ENCODE measurements at places on chromosomes 2 and 18. TPM values are rescaled to one million over a fixed set of nuclear protein-coding genes. Genes with fewer than 3 reads are reported as not detected.
A peak's percentile ranks its signal among the peaks of the same experiment; 100 is the strongest.

Gene OTX1
- total RNA-seq: 0.15 TPM

- peaks cover 29% of the 10 kb centered on the region for H3K4me1 ChIP-seq
- peaks cover 4% of the 10 kb centered on the region for H3K27me3 ChIP-seq
- no peak for DNase-seq
These were observed 9.9 kb downstream of the DNAJC27 start for GRCh38 chr2:24961903-24962302.

GRCh38 chr2:157439824-157440186, 4.1 kb downstream of the CYTIP start:
- H3K27me3 ChIP-seq: no peaks in the 10 kb centered on the region
- no peak overlapping the region for H3K4me3 ChIP-seq
- no peaks in the 10 kb centered on the region for H3K4me1 ChIP-seq
- H3K36me3 ChIP-seq: no peaks in the 10 kb centered on the region
- no peak for DNase-seq

DNA sequence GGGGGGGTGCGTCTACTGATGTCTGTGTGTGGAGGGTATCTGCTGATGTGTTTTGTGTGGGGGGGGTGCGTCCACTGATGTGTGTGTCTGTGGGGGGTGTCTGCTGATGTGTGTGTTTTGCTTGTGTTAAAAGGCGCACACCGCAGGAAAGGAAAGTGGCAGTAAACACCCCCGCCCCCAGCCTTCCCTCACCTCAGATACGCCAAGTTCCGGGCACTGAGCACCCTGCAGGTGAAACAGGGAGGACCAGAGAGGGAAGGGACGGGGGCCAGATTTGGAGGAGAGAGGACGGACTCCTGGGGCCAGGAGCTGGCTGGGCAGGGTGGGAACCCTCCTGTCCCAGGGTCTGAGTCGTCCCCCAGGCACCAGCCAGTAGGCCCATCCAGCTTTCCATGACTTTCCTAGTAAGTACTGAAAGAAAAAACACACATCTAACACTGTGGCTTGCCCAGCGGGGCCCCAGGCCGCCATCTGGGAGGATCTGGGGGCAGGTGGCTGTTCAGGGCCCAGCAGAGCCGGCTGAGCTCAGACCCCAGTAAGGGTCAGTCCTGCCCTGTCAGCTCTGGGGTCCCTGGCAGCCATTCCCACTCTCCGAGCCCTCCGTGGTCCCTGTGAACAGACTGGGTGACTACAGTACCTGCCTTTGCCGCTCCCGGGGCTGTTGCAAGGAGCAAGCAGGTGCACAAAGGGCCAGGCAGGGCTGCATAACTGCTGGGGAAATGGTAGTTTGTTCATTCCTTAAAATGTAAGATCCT, 126.9 kb downstream of the NFATC1 start:
- H3K4me1 ChIP-seq: no peaks in the 10 kb centered on the region
- H3K27me3 ChIP-seq: peaks cover 3% of the 10 kb centered on the region
- no peak overlapping the region for H3K27ac ChIP-seq
- H3K4me3 ChIP-seq: no peak overlapping the region
- no peaks in the 10 kb centered on the region for H3K36me3 ChIP-seq

DNA sequence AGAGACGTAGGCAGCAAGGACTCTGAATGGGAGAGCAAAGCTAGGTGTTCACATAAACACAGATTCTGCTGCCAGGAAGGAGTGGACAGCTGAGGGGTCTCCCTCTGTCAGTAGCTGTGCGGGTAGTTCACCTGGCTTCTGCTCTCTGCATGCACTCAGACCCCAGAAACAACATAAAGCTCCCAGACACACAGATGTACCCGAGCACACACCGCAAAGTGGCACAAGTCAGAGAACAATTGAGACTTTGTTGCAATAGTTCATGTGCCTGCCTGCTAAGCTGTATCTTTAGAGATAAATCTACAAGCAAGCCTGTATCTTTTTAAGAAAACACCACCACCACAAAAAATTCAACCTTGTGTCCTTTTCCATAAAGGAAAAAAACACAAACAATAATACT, 420.0 kb upstream of the ST6GAL2 start:
- no peak overlapping the region for H3K4me3 ChIP-seq
- H3K27me3 ChIP-seq: peaks cover 1% of the 10 kb centered on the region
- H3K27ac ChIP-seq: no peak overlapping the region
- no peak for DNase-seq
- peaks cover 4% of the 10 kb centered on the region for H3K36me3 ChIP-seq

Gene HAAO
- not detected for total RNA-seq

GRCh38 chr18:74836296-74837139, 238.8 kb downstream of the ZNF407 start:
- no peak overlapping the region for H3K4me3 ChIP-seq
- no peaks in the 10 kb centered on the region for H3K27me3 ChIP-seq
- no peak overlapping the region for H3K27ac ChIP-seq
- H3K36me3 ChIP-seq: no peaks in the 10 kb centered on the region
- no peak for DNase-seq

DNA sequence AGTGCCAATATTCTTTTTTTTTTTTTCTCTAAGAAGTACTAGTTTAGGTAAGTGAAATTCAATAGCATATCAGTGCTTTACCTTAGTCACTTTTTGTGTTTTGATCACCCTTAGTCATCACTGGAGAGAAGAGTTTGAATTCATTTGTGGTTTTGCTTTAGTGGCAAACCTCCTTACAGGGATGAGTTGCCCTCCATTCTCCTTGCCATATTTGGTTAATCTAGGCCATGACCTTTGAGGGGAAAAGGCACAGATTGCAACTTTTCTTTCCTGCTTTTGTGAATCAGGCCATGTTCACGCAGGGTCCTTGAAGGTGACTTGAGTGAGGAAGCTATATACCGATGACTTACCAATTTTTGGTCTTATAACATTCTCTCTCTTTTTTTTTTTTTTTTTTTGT, 34.4 kb downstream of the PLEKHA3 start:
- H3K36me3 ChIP-seq: no peaks in the 10 kb centered on the region
- DNase-seq: no peak
- H3K4me1 ChIP-seq: no peaks in the 10 kb centered on the region
- no peak overlapping the region for H3K27ac ChIP-seq
- no peak overlapping the region for H3K4me3 ChIP-seq

Gene ATP6V1B1
- total RNA-seq: not detected

DNA sequence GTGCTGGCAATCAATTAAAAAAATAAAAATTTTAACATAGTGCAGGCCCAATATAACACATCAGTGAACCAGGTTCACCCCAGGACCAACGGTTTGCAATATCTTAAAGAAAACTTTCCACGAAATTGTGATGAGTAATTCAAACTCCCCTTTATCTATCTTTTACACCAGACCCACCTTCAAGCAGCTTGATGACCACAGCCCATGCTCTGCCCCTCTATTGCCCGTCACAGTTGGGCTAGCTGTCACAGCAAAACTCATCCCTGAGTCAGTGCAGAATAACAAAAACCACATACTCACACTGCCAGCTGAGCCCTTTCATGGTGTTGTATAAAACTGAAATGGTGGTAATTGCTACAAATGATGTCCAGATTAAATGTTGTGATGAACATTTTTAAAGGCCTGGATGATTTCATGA, 112.5 kb upstream of the CREB1 start:
- H3K4me3 ChIP-seq: no peak overlapping the region
- no peak overlapping the region for H3K27ac ChIP-seq
- H3K36me3 ChIP-seq: no peaks in the 10 kb centered on the region
- DNase-seq: no peak

- no peak overlapping the region for H3K27ac ChIP-seq
These were observed 91.4 kb downstream of the GALNT1 start for GRCh38 chr18:35672897-35673296.

- H3K4me3 ChIP-seq: no peak overlapping the region
- peak; percentile 37 for DNase-seq
- H3K27ac ChIP-seq: no peak overlapping the region
- H3K27me3 ChIP-seq: peaks cover 2% of the 10 kb centered on the region
- H3K4me1 ChIP-seq: peaks cover 21% of the 10 kb centered on the region
- H3K36me3 ChIP-seq: no peaks in the 10 kb centered on the region
These were observed 234.0 kb downstream of the ZNF516 start for GRCh38 chr18:76260941-76261472.

- H3K27ac ChIP-seq: peak overlapping the region; percentile 53
- no peak overlapping the region for H3K4me3 ChIP-seq
- peaks cover 5% of the 10 kb centered on the region for H3K27me3 ChIP-seq
- H3K36me3 ChIP-seq: no peaks in the 10 kb centered on the region
- peaks cover 30% of the 10 kb centered on the region for H3K4me1 ChIP-seq
- DNase-seq: no peak
These were observed 461.7 kb downstream of the STK39 start for GRCh38 chr2:167785606-167786216.

Gene ERICH2
- total RNA-seq: 2.1 TPM

DNA sequence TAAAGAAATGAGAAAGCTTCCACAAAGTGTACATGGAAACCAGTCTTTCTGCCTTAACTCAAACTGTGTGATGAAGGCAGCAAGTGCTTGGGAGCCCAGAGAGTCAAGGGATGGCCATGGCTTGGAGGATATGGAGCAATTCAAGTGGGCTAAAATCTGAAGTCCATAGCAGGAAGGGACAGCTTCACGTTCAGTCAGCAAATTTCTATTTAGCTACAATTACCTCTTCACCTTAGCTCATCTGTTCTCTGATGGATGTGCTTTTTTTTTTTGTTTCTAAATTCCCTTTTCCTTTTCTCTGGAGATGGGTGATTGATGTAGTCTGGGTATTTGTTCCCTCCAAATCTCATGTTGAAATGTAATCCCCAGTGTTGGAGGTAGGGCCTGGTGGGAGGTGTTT, 4.9 kb upstream of the IL1A start:
- peaks cover 2% of the 10 kb centered on the region for H3K27me3 ChIP-seq
- no peak overlapping the region for H3K27ac ChIP-seq
- H3K36me3 ChIP-seq: no peaks in the 10 kb centered on the region
- H3K4me1 ChIP-seq: no peaks in the 10 kb centered on the region
- H3K4me3 ChIP-seq: no peak overlapping the region

Gene TMEM237
- 68.8 TPM for total RNA-seq

Gene ANO7
- 2.6 TPM for total RNA-seq

Gene GAL3ST2
- 0.42 TPM for total RNA-seq

Gene RAB6C
- total RNA-seq: 0.25 TPM

DNA sequence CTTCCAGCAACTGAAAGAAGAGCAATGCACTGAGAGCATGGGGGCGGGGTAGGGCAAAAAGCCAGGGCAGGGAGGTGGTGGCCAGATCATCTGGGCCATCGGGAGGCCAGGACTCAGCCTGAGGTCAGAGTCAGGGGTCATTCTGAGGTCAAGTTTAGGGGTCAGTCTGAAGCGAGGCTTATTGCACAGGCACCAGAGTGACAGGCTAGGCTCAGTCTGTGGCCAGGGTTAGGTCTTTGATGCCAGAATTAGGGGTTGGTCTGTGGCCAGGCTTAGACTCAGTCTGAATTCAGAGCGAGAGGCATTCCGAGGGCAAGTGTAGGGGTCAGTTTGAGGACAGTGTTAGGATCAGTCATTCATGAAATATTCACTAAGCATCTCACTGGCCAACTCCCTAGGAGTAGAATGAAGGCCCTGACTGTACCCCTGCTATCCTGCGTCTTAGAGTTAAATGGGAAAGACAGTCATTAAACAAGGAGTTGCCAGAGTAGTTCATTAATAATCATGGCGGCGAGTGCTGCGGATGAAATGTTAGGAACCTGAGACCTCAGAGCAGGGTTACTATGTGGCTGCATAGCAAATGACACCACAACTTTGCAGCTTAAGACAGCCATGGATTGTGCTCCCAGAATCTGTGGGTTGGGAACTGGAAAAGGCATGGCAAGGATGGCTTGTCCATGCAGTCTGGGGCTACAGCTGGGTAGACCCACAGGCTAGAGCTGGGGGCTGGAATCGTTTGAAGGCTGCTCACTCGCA, 198.7 kb downstream of the CYP26B1 start:
- H3K27me3 ChIP-seq: peaks cover 12% of the 10 kb centered on the region
- no peak overlapping the region for H3K4me3 ChIP-seq
- DNase-seq: no peak
- no peak overlapping the region for H3K27ac ChIP-seq
- H3K36me3 ChIP-seq: no peaks in the 10 kb centered on the region
- peaks cover 22% of the 10 kb centered on the region for H3K4me1 ChIP-seq

Gene SIX3
- 0.86 TPM for total RNA-seq

DNA sequence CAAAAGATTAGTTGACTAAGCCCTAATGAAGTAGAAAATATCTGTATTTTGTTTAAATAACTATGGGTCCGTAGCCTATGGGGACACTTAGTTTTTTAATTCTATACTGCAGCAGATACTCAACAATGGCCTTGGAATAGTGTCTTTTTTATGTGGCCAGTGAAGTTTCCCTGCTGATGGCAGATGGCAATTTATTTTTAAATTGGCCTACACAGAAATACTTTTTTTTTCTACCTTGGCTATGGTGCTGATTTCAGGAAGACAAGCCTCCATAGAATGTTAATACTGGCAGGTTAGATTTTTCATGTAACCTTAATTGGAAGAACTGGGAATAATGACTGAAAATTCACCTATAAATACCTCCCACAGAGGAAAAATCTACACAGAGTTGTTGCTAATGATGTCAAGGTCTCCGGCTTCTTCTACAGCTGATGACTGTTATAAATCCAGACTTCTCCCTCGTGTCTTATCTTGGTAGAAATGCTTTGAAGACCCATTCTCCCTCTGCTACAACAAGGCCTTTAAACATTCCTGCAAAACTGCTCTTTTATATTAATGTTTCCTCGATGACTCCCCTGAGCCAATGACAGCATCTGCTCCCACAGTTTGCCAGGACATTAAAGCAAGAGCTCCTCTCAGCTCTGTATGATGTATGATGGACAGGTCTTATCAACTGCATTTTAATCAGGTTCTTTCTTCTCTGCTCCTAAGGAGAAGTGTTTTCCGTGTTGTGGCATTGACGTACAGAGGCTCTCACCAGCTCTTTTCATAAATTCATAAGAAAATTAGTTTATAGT, 29.1 kb upstream of the FAM98A start:
- no peak for DNase-seq
- peaks cover 3% of the 10 kb centered on the region for H3K27me3 ChIP-seq
- H3K4me3 ChIP-seq: no peak overlapping the region
- peaks cover 5% of the 10 kb centered on the region for H3K4me1 ChIP-seq
